Natural killer cell (primary cell): ENCODE measurements at places on chromosomes 16 and 17. TPM values are rescaled to one million over a fixed set of nuclear protein-coding genes. Genes with fewer than 3 reads are reported as not detected.
A peak's percentile ranks its signal among the peaks of the same experiment; 100 is the strongest.

SLC5A11 gene
- not detected for total RNA-seq

MAP2K4 gene
- total RNA-seq = 30.1 TPM

DNA sequence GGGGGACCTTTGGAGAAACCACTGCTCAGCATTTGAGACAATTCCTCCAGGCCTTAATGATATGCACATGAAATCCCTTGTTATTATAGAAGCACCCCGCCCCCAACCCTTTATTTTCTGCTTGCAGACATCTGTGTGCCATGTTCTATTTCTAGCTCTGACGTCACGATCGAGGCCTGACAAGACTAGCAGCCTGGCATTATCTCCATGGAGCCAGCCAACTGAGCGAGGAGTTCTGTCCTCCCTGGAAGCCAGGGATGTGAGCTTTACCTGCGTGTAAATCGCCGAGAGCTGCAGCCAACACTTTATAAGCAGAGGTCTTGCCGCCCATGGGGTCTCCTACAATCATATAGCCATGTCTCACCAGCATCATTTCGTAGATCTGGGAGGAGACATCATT, 116.9 kb downstream of the DNAH3 start:
- H3K36me3 ChIP-seq = no peaks in the 10 kb centered on the region
- no peak overlapping the region for H3K4me3 ChIP-seq
- DNase-seq = no peak
- no peaks in the 10 kb centered on the region for H3K27me3 ChIP-seq

- peaks cover 4% of the 10 kb centered on the region for H3K4me1 ChIP-seq
- H3K27me3 ChIP-seq = no peaks in the 10 kb centered on the region
- no peak overlapping the region for H3K27ac ChIP-seq
- H3K4me3 ChIP-seq = no peak overlapping the region
- peaks cover 1% of the 10 kb centered on the region for H3K36me3 ChIP-seq
- DNase-seq = no peak
Observed at GRCh38 chr16:81539009-81539758, 94.6 kb downstream of the CMIP start.

- DNase-seq = peak; percentile 70
- H3K36me3 ChIP-seq = no peaks in the 10 kb centered on the region
- peak overlapping the region; percentile 70 for H3K4me3 ChIP-seq
- H3K4me1 ChIP-seq = peaks cover 80% of the 10 kb centered on the region
Observed at GRCh38 chr17:29588562-29589411, 661 bp downstream of the GIT1 start.

DNA sequence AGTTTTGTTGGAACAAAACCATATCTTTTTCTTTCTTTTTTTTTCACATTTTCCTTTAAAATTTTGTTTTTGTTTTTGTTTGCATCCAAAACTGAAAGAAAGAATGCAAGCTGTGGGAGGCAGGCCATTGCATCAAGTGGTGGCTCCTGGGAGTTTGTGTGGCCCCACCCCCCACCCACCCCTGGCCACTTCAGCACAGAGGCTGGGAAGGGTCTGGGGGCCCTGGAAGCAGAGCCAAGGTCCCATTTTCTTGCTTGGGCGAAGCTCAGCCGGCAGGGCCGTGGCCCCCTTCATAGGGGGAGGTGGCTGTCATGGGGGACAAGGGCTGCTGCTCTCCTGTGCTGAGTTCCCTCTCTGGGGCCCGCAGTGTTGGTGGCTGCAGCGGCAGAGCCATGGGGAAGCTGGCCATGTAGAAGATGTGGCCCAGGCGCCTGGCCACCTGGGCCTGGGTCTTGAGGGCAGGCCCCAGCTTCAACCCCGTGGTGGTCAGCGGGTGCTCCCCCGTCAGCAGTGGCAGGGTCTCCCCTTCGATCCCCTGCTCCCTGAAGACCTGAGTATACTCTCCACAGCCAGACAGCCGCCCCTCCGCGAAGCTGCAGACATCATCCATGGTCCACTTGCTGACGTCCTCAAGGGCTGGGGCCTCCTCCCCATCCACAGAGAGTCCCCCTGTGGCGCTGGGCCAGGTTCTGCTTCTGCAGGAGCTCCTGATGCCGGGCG, 19.8 kb downstream of the PAFAH1B1 start:
- DNase-seq = no peak
- H3K36me3 ChIP-seq = no peaks in the 10 kb centered on the region
- no peak overlapping the region for H3K4me3 ChIP-seq
- no peak overlapping the region for H3K27ac ChIP-seq
- peaks cover 19% of the 10 kb centered on the region for H3K4me1 ChIP-seq

SLC16A13 gene
- 6.0 TPM for total RNA-seq

DNA sequence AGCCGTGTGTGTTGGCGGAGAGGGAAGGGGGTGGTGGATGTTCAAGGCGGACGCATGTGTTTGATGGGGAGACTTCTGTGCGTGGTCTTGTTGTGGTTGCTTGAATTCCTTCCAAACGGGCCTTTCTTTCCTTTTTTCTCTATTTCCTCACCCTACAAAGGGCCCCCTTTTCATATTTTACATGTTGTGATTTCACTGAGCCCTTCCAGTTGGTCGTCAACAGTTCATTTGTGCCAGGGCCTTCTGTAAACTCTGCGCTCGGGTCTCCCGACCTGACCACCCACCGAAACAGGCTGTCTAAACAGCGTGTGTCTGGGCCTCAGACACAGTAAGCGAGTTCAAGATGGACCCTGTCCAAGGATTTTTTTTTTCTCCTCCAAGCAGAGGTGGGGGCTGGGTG, 228.4 kb downstream of the IRF8 start:
- H3K36me3 ChIP-seq = no peaks in the 10 kb centered on the region
- H3K27me3 ChIP-seq = no peaks in the 10 kb centered on the region
- H3K4me3 ChIP-seq = no peak overlapping the region
- no peak overlapping the region for H3K27ac ChIP-seq
- no peaks in the 10 kb centered on the region for H3K4me1 ChIP-seq

GRCh38 chr17:11097121-11097520, 143.9 kb upstream of the SHISA6 start:
- H3K4me1 ChIP-seq = no peaks in the 10 kb centered on the region
- no peak for DNase-seq
- H3K27ac ChIP-seq = no peak overlapping the region
- no peaks in the 10 kb centered on the region for H3K27me3 ChIP-seq
- H3K4me3 ChIP-seq = no peak overlapping the region

NTN1 gene
- total RNA-seq = 0.12 TPM
